HFFc6 (cell line): ENCODE measurements at places on chromosomes 13 and 19.

- DNase-seq: peak; percentile 32
Measured at GRCh38 chr13:114285166-114285808, 3.9 kb downstream of the UPF3A start.

GRCh38 chr19:41548954-41549688 lies 26.8 kb upstream of the CEACAM21 start:
- no peak for DNase-seq

- DNase-seq: peak; percentile 2
Measured at GRCh38 chr13:65592731-65593130, 1637.4 kb downstream of the PCDH9 start.

DNA sequence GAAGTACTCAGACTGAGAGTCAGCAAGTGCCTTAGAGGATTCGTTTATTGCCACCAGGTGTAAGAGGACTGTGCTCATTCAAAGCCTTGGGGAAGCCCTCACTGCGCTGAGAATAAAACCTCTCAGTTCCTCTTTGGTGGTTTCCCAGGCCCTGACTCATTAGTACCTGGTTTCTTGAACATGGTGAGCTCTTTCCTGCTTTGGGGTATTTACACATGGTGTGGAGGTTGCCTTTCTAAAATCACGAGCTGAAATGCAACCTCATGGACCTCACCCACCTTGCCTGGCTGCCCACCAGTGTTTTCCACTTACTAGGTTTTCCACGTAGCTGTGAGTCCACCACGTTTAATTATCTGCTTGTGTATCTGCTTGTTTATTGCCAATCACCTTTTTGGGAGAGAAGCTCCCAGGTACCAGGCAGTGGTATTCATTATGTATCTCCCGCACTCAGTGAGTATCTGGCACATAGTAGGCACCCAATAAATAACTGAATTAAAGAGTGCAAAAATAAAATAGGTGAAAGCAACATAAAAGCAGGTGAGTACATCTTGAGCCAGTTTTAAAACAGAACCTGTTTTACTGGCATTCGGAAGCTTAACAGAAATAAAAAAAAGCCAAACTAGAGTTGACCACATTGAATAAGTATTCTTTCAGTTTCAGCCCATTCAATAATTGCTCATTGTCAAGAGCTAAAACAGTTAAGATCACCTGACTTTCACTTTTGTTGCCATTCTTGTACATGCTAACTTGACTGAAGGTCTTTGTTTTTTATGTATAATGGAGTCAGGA lies 533.0 kb downstream of the MYO16 start:
- DNase-seq: no peak

- DNase-seq: no peak
Measured at GRCh38 chr13:106381091-106381490, 154.4 kb downstream of the EFNB2 start.

DNA sequence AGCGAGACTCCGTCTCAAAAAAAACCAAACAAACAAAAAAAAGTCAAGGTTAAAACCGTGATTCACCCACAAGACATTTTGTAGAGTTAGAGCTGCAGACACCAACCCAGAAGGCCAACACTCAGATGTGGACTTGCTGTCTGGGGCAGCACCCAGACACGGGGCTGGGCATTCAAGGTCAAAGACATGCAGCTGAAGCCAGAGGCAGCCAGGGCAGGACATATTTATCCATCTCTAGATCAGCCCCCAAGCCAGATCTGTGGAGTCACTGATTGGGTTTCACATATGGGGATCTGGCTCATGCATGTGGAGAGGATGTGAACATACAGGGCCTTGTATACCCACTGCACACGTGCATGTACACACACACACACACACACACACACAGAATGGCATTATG lies 3.6 kb downstream of the KLK15 start:
- DNase-seq: no peak

- no peak for DNase-seq
Measured at GRCh38 chr19:50232600-50232999, 29.2 kb downstream of the MYH14 start.

GRCh38 chr19:48310227-48310626 lies 15.1 kb upstream of the EMP3 start:
- no peak for DNase-seq

- no peak for DNase-seq
Measured at GRCh38 chr13:110942248-110942981, 27.5 kb upstream of the ANKRD10 start.
